ENCODE measurements at places on chromosomes 16 and 17.

DNA sequence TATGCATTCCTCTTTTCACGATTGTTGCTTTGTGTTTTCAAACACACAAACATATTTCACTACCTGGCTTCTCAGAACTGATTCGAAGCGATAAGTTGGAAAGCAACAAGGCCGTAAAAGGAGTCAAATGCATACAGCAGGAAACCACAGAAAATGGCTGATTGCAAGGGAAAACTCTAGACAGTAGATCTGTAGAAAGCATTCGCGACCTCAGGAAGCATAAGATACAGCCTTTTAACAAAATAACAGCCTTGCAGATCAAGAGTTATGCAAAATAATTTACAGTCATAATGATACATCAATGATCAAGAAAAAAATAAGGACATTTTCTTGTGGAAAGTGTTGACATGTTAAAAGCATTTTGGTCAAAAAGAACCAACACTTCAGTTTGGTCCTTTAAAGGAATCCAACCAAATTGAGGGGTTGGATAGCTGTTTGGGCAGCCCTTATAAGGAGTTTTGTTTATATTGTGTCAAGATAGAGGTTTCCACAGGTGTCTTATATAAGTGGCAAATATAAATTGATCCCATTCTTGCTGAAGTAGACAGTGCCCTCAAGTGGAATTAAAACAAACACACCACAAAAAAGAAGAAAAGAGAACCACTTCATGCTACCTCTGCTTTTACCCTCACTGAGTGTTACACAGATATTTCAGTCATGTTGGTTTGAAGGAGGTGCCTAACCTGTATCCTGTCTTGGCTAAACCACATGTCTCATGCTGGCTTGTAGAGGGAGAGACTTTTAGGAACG is 5.5 kb downstream of the CYLD start:
- DNase-seq: peak; percentile 67

DNA sequence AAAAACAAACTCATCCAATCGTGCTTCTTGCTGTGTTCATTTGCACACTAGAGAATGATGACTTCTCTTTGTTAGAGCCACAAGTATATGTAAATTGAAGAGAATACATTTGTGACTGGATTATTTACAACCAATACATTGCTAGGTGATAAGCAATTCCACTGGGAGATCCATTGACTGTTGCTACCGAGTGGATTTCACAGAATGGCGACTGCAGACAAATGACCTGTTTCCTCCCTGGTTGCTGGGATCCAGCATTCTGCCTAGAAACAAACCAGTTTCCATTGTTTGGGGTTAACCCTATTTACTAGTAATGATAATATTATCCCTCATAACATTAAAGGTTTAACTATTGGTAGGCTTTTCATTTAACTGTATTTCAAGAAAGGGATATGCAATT is 36.9 kb upstream of the CPHXL start:
- DNase-seq: no peak

GRCh38 chr16:25493136-25493811 is 198.5 kb upstream of the HS3ST4 start:
- no peak for DNase-seq

DNA sequence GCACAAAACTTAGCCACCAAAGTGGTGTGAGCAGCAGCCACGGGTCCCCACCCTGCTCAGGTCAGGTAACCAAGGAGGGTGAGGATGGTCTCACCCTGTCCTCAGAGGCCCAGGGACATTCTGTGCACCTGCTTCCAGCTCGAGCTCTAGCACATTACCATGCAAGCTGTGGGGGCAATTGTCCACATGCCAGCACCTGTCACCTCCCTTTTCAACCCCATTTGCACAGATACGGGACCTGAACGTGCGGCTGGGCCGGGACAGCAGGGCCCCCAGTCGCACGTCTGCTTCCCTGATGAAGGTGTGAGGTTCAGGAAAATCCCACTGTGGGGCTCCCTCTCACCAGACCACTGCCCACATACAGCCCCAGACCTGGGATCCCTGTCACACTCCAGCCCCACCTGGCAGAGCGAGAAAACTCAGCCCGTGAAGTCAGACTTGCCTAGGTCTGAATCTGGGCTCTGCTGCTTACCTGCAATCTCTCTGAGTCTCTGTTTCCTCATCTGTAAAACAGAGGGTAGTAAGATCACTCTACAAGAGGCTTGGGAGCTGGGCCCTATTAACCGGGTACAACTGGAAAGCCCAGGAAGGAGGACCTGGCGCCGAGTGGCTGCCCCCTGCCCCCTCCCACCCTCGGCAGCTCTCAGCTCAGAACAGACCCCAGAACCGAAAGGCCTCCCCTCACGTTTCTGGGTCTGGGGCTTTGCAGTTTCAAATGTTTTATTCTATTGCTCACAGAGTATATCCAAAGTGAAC is 7.9 kb downstream of the WFIKKN2 start:
- no peak for DNase-seq

GRCh38 chr16:72889616-72890582 is 158.0 kb downstream of the ZFHX3 start:
- no peak for DNase-seq

- no peak for DNase-seq
Measured at GRCh38 chr17:47317119-47317518, 6.6 kb upstream of the EFCAB13 start.

- DNase-seq: no peak
Measured at GRCh38 chr16:82317411-82318167, 147.6 kb upstream of the MPHOSPH6 start.

DNA sequence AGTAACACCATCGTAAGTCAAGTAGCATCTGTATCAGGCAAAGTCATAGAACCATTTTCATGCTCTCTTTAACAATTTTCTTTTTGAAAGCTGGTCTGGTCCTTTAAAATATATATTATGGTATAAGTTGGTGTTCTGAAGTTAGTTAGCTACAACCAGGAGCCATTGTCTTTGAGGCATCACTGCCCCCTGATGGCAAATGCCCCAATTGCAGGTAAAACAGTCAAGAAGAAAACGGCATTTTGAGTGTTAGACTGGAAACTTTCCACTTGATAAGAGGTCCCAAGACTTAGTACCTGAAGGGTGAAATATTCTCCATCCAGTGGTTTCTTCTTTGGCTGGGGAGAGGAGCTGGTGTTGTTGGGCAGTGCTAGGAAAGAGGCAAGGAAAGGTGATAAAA is 14.1 kb downstream of the TP53 start:
- DNase-seq: peak; percentile 46

DNA sequence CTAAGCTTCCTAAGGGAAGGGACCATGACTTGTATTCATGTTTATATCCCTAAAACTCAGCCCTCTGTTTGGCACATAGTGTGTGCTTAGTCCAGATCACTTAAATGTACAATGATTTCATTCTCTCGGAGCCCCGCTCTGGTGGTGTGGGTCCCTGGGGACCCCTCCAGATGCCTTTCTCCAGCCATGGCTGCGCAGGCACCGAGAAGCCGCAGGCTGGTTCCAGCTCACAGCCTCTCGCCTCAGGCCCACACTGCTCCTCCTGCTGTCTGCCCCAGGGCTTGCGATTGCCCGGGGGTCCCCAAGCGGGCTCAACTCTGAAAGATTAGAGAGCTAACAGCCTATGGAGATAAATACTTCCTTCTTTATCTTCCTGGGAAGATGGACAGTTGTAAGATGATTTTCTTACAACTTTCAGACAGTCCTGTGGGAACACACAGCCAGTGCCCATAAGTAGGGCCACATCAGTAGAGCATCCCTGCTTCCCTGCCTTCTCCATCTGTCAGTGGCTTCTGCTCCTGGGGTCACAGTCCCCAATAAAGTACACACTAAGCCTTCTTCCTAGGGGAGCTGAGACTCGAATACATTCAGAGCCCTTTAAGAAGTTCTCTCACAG is 66.2 kb downstream of the CENPV start:
- DNase-seq: no peak

- DNase-seq: peak; percentile 69
Measured at GRCh38 chr17:57956291-57957119, 1.3 kb upstream of the CUEDC1 start.

DNA sequence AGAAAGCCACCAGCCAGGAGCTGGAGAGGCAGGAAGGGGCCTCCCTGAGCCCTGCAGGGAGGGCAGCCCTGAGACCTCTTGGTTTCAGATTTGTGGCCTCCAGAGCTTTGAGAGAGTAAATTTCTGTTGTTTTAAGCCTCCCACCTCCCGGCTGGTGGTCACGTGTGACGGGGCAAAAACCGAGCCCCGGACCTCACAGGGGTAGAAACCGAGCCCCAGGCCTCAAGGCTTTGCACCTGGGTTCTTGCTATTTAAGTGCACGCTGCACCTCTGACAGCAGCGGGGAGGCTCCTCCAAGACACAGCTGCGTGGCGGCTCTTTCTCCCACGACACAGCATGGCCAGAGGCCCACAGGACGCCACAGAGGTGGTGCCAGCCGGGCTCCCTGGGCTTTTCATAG is 17.4 kb upstream of the ZC3H18 start:
- no peak for DNase-seq

DNA sequence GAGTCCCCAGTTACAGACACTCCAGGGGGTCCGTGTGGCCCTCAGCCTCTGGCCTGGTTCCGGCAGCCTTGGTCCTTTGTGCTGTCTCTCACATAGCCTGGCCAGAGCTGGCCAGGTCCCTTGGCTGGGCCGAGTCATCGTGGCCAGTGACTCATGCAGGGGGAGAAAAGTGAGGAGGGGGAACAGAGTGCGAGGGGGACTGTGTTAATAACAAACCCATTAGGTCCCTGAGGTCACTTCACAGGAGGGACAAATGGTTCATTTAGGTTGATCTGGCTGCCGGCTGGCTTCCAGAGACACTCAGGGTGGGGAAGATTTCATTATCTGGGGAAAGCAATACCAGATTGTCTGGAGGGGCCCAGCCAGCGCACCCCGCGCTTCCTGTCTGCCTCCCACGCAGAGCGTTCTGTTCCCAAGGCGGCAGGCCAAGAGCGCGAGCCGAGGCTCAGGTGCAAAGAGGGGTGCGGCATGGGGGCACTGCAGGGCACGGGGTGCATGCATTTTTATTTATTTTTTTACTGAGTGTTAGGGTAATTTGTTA is 223.1 kb downstream of the SEC14L1 start:
- DNase-seq: no peak

- peak; percentile 3 for DNase-seq
Measured at GRCh38 chr17:83181991-83182619, 102.7 kb downstream of the METRNL start.

GRCh38 chr17:17904166-17905035 is 67.6 kb upstream of the SREBF1 start:
- no peak for DNase-seq

- DNase-seq: no peak
Measured at GRCh38 chr17:20159406-20160069, 150.4 kb downstream of the SPECC1 start.

- no peak for DNase-seq
Measured at GRCh38 chr16:88519240-88519639, 51.0 kb upstream of the ZC3H18 start.

GRCh38 chr17:7218758-7219157 is 878 bp downstream of the DLG4 start:
- no peak for DNase-seq

DNA sequence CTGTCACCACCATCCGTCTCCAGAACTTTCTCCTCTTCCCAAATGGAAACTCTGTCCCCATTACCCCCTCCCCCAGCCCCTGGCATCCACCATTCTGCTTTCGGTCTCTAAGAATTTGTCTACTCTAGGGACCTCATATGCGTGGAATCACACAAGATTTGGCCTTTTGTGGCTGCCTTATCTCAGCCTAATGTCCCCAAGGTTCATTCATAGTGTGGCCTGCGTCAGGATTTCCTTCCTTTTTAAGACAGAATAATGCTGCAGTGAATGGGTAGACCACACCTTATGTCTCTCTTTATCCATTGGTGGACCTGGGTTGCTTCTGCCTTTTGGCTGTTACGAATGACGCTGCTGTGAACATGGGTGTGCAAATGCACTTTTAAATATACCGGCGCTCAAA is 139.7 kb upstream of the PLCG2 start:
- DNase-seq: no peak

- no peak for DNase-seq
Measured at GRCh38 chr17:75566834-75567233, 20.8 kb upstream of the MYO15B start.

DNA sequence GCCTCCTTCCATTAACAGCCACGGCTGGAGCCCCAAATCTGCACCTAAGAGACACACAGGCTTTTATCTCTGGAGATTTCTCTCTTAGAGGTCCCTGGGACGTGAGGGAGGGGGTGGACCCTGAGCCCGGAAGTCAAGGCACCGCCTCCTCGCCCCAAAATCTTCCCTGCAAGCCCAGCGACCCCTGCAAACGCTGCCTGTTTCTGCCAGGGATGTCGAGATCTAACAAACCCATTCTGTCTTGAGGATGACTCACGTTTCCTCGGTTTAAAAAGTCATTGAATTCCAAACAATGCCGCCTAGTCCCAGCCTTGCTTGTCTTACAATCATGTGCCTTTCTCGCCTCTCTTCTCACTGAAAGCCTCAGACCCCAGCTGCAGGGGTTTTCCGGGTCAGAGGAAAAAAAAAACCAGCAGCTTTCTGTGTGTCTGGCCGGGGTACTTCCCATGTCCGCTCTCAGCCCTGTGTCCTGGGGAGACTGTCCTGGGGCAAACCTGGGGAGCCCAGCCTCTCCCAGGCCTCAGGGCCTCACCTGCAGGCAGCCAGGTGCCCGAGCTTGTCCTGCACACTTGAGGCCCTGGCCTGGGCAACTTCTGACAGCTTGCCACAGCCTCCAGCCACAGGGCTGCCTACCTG is 15.4 kb downstream of the ARL2BP start:
- no peak for DNase-seq

DNA sequence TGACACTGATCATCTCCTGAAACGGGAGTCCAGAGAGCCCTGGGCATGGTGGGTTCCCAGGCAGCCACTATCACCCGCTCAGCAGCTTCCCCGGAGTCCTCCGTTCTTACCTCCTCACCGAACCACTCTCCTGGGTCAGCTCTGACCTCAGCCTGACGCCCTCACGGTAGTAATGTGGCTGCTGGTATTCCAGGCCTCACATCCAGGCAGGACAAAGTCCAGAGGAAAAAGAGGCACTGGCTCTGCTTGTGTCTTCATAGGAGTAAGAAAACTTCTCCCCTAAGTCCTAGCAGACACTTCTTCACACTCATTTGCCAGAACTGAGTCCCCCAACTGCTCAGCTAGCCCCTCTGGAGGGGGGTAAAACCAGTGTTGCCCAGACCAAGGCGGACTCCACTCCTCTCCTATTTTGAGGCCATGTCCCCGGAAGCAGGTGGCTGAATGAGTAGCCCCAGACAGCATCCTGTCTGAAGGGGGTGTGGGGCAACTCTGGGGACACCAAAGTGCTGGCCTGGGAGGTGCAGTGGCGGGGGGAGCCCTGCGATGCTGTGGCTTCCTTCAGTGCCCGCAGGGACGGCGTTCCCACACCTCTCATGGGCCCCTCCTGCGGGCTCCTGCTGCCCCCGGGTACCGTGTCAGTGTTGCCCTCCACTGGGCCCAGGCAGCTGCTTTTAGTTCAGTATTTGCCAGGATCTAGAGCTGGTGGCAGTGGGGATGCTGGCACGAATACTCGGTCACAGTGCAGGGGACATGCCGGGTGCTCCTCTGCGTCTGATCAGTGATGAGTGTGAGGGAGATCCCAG is 5.4 kb downstream of the FSCN2 start:
- DNase-seq: no peak

GRCh38 chr16:1991948-1992703 is 2.4 kb downstream of the SYNGR3 start:
- peak; percentile 98 for DNase-seq

GRCh38 chr16:5775916-5776315 is 678.3 kb upstream of the EEF2KMT start:
- DNase-seq: no peak

- DNase-seq: no peak
Measured at GRCh38 chr17:57636985-57637665, 108.0 kb downstream of the CCDC182 start.
